ENCODE measurements at places on chromosomes 11 and 22.
A peak's percentile ranks its signal among the peaks of the same experiment; 100 is the strongest.

GRCh38 chr22:29904020-29904419, 21.0 kb downstream of the MTMR3 start:
- no peak for DNase-seq

DNA sequence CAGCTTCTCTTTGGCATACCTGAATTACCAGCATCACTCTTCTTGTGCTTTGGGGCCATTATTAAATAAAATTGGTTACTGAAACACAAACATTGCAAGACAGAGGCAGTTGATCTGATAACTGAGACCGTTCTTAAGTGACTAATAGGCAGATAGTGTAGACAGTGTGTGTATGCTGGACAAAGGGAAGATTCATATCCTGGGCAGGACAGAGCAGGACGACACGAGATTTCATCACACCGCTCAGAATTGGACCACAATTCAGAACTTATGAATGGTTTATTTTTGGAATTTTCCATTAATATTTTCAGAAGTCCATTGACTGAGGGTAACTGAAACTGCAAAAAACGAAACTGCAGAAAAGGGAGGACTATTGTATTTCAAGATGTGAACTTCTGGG, 68.6 kb downstream of the LDLRAD3 start:
- no peak for DNase-seq

DNA sequence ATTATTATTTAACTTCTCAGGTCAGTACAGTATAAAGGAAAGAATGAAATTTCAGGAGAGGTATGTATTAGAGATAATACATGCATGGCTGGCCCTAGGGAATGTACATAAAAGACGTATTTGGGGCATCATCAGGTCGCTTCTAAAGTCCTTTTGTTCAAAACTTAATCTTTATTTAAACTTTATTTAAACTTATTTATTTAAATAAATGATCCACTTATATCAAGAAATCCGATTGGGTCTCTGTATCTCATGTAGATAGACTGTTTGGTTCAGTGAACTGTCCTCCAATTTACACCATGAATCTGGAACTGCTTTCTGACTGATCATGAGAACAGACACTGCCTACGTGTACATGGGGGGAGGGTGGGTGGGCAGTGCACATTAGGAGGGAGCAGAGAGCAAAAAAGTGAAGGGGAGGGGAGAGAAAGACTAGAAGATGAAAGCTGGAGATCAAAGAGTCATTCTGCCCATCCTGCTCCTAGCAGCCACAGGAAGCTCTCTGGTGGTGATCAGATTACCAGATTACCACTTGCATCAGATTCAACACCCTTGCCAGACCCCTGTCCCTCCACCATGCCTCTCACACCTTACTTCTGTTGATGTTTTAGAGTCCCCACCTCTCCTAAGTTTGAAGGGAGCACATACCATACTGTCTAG, 92.1 kb upstream of the MTMR2 start:
- no peak for DNase-seq

- no peak for DNase-seq
Measured at GRCh38 chr11:12205330-12205729, 94.9 kb downstream of the MICAL2 start.

- DNase-seq: peak; percentile 83
Measured at GRCh38 chr11:15074206-15075161, 1.1 kb downstream of the CALCB start.

DNA sequence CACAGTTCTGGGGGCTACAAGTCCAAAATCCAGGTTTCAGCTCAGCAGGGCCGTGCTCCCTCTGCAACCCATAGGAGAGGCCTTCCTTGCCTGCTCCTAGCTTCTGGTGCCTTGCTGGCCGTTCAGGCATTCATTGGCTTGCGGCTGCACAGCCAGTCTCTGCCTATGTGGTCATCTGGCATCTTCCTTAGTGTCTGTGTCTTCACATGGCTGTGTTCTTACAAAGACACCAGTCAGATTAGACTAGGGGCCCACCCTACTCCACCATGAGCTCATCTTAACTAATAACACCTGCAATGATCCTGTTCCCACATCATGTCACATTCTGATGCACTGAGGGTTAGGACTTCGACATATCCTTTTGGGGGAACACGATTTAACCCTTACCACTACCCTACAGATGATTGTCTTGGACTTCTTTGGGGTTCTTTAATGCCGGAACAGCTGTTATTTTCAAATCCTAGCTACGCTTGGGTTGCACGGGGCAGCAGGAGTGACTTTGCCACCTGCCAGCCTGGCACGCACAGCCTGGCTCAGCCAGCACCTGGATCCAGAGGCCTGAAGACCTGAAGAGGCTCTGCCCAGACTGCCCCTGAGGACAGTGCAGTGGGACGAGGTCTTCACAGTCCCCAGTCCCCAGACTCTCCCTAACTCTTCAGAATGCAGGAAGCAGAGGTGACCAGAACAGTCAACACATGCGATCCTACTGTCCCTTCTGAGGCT, 7.7 kb upstream of the NEAT1 start:
- no peak for DNase-seq

DNA sequence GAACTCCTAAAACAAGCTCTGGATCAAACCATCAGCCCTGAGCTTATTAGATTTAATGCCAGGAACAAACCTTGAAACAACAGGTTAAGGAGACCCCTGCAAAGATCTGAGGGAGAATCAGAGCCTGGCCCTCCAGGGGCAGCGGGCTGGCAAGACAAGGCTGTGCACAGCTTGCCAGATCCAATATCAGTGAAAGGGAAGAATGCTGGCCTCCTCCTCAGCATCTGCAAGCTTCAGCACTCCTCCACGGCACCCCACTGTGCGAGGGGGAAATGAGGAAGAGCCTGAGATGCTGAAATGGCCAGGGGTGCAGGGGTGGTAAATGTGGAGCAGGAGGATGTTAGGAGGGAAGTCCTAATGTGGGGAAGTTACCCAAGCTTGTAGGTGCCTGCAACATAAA, 167.0 kb downstream of the TENM4 start:
- DNase-seq: no peak

DNA sequence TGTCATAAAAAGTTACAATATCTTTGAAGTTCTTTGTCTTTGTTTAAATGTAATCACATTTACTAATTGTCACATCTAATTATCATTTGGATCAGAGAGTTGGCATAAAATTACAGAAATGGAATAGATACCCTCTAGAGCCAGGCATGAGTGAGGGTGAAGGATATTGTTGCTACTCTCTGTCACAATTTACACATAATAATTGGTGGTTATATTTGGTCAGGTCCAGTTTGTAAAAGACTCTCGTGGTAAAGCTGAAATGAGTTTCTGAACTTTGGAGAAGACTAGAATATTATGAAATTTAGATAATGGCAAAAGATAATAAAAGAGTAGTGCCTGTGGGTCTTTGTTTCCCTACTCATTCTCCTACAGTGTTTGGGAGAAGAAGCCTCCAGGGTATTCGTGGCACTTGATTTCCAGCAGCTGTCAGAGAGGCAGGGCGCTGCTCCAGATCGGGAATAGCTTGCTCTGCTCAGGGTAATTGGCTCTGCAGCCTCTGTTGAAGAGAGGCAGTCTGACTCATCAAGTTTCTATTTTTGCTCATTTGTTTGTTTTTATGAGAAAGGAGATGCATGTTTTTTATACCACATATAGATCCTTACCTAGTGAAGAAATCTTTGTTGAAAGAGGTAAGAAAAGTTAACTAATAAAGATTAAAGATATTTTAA, 349.9 kb downstream of the CNTN5 start:
- no peak for DNase-seq
